ENCODE measurements at places on chromosomes 13 and 19. TPM values are rescaled to one million over a fixed set of nuclear protein-coding genes. Genes with fewer than 3 reads are reported as not detected.

Gene LHB
- total RNA-seq: not detected

DNA sequence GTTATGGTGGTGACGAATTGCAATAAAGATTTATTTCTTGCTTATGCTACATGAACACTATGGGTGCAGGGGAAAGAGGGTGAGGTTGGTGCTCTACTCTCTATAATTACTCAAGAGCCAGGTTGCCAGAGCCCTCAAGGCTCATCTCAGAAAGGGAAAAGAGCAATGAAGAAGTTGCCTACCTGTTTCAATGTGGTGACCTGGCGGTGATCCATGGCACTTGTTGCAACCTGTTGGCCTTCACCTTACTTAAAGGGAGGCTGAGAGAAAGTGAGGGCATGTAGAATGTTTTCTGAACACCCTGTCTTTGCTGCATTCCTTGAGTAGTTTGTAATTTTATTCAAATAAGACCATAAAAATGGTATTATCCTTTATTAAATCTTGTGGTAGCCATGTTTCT lies 394.4 kb downstream of the GPC6 start:
- no peak for DNase-seq
- no peak overlapping the region for H3K27ac ChIP-seq
- H3K36me3 ChIP-seq: no peaks in the 10 kb centered on the region
- H3K27me3 ChIP-seq: no peaks in the 10 kb centered on the region
- no peaks in the 10 kb centered on the region for H3K4me1 ChIP-seq

Gene ACP7
- 3.4 TPM for total RNA-seq

DNA sequence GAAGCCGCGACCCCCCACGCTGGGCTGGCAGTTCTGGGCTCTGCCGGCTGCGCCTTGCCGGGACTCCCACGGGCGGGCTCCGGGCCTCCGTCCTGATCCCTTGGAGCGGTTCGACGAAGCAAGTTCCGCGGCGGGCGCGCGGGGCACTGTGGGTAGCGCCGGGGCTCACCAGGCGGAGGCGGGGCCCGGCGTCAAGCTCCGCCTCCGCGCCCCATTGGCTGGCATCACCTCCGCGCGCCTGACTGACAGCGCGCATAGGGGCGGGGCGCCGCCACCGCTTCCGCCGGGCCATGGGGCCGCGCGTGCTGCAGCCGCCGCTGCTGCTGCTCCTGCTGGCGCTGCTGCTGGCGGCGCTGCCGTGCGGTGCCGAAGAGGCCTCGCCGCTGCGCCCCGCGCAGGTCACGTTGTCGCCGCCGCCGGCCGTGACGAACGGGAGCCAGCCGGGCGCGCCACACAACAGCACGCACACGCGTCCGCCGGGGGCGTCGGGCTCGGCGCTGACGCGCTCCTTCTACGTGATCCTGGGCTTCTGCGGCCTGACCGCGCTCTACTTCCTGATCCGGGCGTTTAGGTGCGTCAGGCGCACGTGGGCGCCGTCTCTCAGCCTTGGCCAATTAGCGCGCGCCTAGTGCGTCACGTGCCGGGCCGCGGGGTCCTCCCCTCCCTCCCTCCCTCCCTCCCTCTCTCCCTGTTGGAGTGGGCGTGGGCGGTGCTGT lies at the start of gene FAM174C:
TSS of gene FAM174C (plus strand) at position 271 of the 716 bp plus-strand sequence. CDS start at position 291, 20 bp downstream.
- peaks cover 6% of the 10 kb centered on the region for H3K36me3 ChIP-seq
- peak within 1 kb of the TSS; percentile 95 for H3K27ac ChIP-seq
- no peaks in the 10 kb centered on the region for H3K27me3 ChIP-seq
- DNase-seq: peak; percentile 92
- H3K4me1 ChIP-seq: peaks cover 52% of the 10 kb centered on the region

- no peak overlapping the region for H3K27ac ChIP-seq
- no peak for DNase-seq
- H3K27me3 ChIP-seq: no peaks in the 10 kb centered on the region
- no peak overlapping the region for H3K4me3 ChIP-seq
- no peaks in the 10 kb centered on the region for H3K4me1 ChIP-seq
Observed at GRCh38 chr13:84446972-84447639, 564.8 kb upstream of the SLITRK1 start.

Gene VSTM2B
- not detected for total RNA-seq

Gene MISP
- total RNA-seq: 130 TPM

Gene UBL5
- 599 TPM for total RNA-seq

GRCh38 chr13:32272021-32272683 lies 43.0 kb downstream of the ZAR1L start:
- H3K27ac ChIP-seq: no peak overlapping the region
- H3K4me3 ChIP-seq: no peak overlapping the region
- DNase-seq: no peak
- H3K27me3 ChIP-seq: no peaks in the 10 kb centered on the region
- no peaks in the 10 kb centered on the region for H3K4me1 ChIP-seq

Gene SPIB
- total RNA-seq: not detected

DNA sequence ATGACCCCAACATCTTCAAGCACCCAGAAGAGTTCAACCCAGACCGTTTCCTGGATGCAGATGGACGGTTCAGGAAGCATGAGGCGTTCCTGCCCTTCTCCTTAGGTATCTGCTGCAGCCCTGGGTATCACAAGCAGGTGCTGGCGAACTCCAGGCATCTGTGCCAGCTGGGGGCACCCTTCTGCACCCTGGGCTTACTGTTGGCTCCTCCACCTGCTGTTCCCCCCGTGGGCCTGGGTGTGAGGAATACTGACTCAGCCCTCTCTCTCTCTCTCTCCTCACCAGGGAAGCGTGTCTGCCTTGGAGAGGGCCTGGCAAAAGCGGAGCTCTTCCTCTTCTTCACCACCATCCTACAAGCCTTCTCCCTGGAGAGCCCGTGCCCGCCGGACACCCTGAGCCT lies 13.0 kb downstream of the CYP2S1 start:
- DNase-seq: peak; percentile 34
- no peaks in the 10 kb centered on the region for H3K4me1 ChIP-seq
- H3K27ac ChIP-seq: no peak overlapping the region

GRCh38 chr13:48976576-48977285 lies 1.0 kb downstream of the FNDC3A start:
- H3K4me3 ChIP-seq: peak overlapping the region; percentile 80
- no peaks in the 10 kb centered on the region for H3K27me3 ChIP-seq
- H3K36me3 ChIP-seq: no peaks in the 10 kb centered on the region
- H3K4me1 ChIP-seq: peaks cover 14% of the 10 kb centered on the region
- peak; percentile 69 for DNase-seq

DNA sequence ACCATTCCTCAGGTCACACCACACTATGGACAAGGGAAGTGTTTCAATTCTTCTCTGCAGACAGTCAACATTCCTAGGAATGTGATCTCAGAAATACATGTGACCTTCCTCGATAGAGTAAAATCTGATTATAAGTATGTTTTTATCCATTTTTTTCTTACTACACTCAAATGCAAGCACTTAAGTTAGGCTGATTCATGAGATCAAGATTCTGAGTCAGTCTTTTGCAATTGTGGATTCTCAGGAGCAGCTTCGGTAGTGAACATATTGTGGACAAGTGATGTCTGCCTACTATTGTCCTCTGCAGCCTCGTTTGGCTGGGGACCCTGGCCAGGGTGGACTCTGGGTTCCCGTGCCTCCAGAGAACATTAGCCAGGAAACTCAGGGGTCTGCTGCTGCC lies 3.2 kb downstream of the SERPINE3 start:
- no peak overlapping the region for H3K4me3 ChIP-seq
- H3K27ac ChIP-seq: no peak overlapping the region
- no peaks in the 10 kb centered on the region for H3K36me3 ChIP-seq

DNA sequence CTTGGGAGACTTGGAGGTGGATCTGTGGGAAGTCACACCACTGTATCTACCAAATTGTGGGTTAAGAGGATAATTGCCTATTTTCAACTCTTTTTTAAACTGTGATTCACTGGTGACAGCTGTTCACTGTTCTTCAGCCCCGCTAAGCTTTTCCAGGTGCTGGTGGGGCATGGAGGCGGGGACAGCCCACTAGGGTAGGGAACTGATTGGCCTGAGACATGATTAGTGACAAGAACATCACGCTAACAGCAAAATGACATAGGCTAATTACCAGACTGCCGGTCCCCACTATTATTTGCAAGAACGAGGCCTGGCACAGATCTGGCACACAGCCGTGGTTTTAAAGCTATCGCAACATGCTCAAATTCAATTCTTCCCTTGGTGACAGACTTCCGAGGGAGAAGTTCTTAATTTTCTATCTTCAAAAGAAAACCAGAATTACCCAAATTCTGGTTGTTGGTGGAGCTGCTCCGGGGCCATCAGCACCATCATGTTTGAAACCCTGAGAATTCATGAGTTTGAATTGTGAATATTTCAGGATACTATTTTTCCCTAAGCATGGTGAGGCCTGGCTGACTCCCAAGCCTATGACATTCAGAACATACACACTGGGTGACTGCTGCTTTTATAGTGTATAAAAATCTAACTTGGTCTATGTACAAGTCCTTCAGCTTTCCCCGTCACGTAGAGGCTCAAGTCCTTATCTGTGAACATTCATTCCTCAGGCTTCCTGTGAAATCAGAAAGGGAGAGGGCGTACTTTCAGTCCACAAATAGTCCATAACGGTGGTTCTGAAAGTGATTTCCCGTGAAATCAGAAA lies 17.9 kb downstream of the DOCK9 start:
- no peak for DNase-seq
- H3K27ac ChIP-seq: no peak overlapping the region
- H3K4me3 ChIP-seq: no peak overlapping the region
- H3K36me3 ChIP-seq: no peaks in the 10 kb centered on the region

Gene A1BG
- 1.9 TPM for total RNA-seq

Gene OR7E24
- total RNA-seq: not detected

- peaks cover 41% of the 10 kb centered on the region for H3K27me3 ChIP-seq
- no peak overlapping the region for H3K4me3 ChIP-seq
- no peaks in the 10 kb centered on the region for H3K36me3 ChIP-seq
- H3K27ac ChIP-seq: no peak overlapping the region
- no peak for DNase-seq
Observed at GRCh38 chr13:45889590-45890243, 38.2 kb upstream of the SIAH3 start.

DNA sequence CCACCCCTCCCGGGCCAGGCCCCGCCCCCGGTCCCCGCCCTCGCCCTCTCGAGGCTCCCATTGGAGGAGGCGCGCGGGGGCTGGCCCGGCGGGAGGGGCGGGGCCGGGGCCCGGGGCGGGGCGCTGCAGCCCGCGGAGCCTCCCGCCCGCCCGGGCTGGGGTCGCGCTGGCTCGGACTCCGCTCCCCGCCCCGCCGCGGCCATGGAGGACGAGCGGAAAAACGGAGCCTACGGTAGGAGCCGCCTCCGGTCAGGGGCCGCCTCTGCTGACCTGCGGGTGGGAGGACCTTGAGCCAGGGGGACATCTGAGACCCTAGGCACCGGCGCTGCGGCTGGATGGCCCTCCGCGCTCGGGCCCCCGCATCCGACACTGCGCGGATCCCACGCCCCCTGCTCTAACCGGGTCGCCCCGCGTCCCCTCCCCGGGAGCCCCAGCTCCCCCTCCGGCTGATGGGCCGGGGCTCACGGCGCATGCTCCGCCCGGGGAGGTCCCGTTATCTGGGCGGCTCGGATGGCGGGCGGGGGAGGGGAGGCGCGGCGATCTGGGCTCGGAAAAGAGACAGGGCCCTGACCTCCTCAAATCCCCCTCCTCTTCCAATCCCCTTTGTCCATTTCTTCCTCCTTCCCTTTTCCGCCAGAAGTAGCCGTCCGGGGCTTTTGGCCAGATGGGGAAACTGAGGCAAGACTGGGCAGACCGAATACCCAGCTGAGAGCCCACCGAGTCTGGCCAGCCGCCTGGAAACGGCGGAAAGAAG lies 15.4 kb upstream of the AP1M2 start:
- H3K27ac ChIP-seq: no peak overlapping the region
- peak; percentile 81 for DNase-seq
- H3K36me3 ChIP-seq: no peaks in the 10 kb centered on the region
- peaks cover 18% of the 10 kb centered on the region for H3K4me1 ChIP-seq

DNA sequence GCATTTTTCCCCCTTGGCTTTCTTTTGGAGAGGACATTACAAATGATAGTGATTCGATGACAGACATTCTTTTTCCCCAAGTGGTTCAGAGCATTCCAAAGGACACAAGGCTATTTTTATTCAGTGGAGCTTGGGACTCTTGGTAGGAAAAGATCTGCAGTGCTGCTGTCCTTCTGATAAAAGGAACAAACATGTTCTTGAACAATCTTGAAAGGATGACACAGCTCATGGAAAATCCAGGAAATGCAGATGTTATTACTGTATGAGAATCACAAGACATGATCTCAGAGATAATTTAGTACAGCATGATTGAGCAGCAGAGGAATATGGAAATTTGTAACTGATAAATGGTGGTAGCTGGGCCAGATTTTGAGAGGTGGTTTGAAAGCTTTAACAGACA lies 96.2 kb upstream of the RFC3 start:
- H3K4me3 ChIP-seq: no peak overlapping the region
- 0 out of 2 replicates have a peak, but pooled peaks cover 10% of the 10 kb centered on the region for H3K4me1 ChIP-seq
- no peak overlapping the region for H3K27ac ChIP-seq
- no peaks in the 10 kb centered on the region for H3K36me3 ChIP-seq

DNA sequence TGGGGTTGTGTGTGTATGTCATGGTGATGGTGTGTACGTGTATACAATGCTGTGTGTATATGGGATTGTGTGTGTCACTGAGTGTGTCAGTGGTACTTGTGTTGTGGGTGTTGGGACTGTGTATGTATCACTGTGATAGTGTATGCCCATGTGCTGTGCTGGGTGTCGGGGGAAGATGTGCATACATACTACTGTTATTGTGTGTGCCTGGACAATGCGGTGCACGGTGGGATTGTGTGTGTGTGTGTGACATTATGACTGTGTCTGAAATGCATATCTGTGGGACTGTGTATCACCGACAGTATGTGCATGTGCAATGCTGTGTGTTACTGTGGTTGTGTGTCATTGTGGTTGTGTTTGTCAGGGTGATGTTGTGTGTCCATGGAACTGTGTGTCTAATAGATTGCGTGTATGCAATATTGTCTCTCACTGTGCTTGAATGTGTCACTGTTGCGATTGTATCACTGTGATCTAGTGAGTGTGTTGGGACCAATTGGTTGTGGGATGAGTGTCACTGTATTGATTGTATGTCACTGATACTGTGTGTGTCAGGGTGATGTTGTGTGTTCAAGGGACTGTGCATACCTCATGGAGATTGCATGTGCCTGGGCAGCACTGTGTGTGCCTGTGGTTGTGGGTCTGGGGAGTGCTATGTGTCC lies 11.0 kb upstream of the BBC3 start:
- DNase-seq: no peak
- no peak overlapping the region for H3K4me3 ChIP-seq
- H3K36me3 ChIP-seq: no peaks in the 10 kb centered on the region
- H3K4me1 ChIP-seq: peaks cover 8% of the 10 kb centered on the region
- no peaks in the 10 kb centered on the region for H3K27me3 ChIP-seq
- H3K27ac ChIP-seq: no peak overlapping the region

DNA sequence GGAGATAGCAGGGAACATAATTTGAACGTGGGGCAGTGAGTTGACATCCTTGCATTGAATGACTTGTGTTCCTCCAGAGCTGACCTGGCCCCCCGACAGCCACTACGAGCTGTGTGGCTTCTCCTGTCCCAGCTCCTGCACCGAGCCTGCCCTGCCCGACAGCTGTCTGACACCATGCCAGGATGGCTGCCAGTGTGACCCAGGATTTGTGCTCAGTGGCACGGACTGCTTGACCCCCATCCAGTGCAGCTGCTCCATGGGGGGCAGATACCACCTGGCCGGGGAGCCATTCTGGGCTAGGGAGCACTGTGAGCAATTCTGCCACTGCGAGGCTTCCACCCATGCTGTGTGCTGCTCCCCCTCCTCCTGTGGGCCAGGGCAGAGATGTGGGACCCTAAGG lies 29.2 kb upstream of the FXYD3 start:
- DNase-seq: no peak
- no peak overlapping the region for H3K4me3 ChIP-seq
- no peaks in the 10 kb centered on the region for H3K27me3 ChIP-seq
